ENCODE measurements at places on chromosomes 7 and 10. TPM values are rescaled to one million over a fixed set of nuclear protein-coding genes. Genes with fewer than 3 reads are reported as not detected.

Gene MACROH2A2
- 11.2 TPM for total RNA-seq

DNA sequence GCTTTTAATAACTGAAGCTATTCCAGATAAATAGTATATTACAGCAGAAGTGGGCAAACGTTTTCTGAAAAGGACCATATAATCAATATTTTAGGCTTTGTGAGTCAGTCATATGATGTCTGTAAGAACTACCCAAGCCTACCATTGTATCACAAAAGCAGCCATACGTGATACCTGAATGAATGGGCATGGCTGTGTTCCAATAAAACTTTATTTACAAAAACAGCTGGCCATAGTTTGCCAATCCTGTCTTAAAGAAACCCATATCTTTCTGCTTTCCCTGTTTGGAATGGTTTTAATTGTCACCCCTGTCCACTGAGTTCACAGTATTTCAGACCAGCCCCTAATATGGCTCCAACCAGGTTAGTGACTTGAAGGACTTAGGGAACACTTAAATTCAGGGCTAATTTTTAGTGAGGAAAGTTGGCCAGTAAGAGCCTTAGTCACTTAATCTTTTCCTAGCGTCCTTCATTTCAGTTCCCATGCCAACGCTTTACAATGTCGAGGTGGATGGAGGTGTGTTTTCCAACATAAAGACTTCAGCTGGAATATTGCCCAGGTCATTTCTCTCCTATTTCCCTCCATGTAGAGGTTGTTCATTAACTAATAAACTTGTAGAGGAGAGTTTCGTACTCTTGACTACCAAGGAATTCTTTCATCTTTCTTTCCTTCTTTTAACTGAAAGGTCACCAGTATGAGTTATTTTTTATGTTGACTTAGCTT lies 184.5 kb downstream of the TRIL start:
- no peak for DNase-seq

Gene ST8SIA6
- 0.47 TPM for total RNA-seq

DNA sequence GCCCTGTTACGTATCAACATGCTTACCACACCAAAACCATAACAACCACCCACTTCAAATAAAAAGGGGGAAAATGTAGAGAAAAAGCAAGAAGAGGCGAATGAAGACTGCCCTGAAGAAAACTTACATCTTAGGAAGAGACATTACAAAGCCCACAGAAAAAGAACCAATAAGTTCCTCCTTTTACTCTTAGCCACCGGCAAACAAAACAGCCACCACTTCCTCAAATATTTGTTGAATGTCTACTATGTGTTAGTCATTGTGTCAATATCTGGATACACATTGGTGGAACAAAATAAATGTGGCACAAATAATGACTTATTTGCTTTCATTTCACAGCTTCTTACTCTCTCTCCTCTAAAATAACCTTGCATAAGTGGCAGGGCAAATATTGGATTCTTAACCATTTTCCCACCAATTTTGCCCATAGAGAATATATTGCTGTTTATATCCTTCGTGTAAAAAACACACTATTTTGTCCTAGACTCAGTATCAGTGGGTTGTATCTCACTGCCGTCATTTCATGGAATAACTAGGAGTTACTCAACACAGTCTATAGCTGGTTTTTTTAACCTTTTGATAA lies 106.8 kb downstream of the ANK3 start:
- DNase-seq: peak; percentile 73

Gene OR2F2
- total RNA-seq: not detected

DNA sequence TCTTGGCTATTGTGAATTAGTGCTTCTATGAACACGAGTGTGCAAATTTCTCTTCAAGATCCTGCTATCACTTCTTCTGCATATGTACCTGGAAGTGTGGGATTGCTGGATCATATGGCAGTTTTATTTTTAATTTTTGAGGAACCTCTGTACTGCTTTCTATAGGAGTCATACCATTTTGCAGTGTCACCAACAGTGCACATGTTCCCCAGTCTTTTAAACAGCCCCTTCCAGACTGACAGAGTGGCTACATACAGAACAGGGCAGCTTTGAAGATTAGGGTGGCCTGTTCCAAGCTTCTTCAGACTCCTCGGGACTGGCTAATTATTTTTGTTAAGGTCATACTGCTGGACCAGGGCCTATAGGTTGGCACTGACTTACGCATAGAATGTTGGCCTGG lies 82.9 kb downstream of the AUTS2 start:
- no peak for DNase-seq

DNA sequence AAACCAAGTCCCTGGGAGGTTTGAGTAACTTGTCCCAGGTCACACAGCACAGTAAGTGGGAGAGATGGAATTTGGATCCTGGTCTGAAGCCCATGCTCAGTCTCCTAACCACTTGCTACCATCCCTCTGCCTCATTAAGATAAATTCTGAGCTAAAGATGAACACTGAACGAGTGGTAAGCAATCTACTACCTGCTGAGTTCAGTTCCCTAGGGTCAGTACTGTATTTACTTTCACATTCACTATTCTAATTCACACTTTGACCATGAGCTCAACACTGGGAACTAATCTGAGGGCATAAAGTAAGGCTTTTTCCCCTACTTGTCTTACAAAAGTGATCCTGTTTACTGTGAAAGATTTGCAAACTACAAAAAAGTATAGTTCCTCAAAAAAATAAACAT lies 2.4 kb downstream of the UROS start:
- DNase-seq: no peak

Gene DRGX
- not detected for total RNA-seq

Gene SAMD9
- total RNA-seq: 17.6 TPM

DNA sequence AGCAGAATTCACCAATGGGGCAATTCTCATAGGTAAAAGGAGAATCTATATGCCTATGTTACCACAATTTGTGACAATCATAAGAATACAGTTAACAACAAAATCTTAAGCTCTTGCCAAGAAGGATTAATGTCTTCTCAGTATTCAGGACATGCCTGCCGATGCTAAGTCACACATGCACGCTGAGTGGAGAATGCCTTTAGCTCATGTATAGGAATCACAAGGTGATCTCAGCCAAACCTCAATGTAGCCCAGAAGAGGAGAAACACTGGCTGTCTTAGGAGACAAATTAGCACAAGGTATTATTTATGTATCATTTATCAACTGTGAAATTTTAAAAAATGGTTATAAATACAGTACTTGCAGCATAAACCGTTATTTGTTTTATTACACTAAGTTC lies 2.7 kb downstream of the HTR7 start:
- no peak for DNase-seq

- DNase-seq: no peak
Measured at GRCh38 chr7:102931757-102932156, 19.0 kb downstream of the LRRC17 start.

DNA sequence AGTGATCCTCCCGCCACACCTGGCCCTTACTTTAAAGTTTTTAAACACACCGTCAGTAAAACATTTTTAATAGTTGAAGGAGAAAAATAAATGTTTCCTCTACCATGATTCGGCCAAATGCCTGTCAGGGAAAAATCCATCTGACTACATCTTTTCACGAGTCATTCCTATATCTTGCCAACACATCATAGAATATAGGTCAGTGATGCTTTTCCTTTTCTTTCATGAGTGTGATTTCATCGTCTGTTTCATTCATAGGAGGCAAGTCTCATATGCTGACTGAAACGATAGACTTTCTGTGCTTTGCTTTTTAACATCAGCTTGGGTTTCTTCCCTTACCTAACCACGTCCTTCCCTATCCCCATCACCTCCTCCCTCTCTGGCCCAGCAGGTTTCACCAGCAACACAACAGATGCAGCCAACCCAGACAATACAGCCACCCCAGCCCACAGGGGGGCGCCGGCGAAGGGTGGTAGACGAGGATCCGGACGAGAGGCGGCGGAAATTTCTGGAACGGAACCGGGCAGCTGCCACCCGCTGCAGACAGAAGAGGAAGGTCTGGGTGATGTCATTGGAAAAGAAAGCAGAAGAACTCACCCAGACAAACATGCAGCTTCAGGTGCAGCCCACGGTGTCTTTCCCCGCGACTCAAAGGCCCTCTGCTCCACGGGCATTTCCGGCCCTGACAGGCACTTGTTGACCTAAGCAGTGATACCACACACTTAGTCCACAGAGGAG lies 149.2 kb downstream of the TRIL start:
- DNase-seq: no peak

DNA sequence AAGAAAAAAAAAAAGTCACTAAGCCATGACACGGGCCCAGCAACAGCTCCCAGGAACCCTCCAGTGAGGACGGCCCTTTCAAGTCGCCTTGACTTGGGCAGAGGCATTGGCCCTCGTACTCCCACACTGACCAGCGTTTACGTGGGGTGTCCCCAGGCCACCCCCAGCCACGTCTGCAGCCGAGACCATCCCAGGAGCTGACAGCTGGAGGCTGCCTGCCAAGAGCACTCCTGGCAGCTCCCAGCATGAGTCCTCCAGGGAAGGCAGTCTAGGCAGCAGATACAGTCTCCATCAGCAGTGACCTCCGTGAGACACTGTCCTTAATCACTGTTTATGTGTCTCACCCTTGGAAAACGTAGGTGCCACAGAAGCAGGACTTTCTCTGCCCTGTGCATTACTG lies 86.5 kb downstream of the PROSER2 start:
- no peak for DNase-seq

Gene FZD1
- 13.3 TPM for total RNA-seq

Gene MMD2
- total RNA-seq: not detected

DNA sequence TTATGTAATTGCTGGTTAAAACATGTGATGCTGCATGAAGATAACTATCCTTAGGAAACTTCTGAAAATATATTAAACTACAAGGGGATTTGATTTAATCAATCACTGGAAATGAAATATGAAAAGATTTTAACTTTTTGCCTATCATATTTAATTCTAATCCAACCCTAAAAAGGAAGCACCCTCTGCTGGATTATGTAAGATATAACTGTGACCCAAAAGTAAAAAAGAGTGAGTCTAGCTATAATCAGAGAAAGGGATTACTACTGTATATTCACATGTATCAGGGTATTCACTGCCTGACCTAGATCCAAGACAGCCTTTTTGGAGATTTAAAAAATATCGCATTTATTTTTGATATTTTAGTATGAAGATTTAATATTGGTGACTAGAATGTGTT lies 295.5 kb downstream of the MDFIC start:
- peak; percentile 38 for DNase-seq

GRCh38 chr7:115013886-115014285 lies 92.0 kb downstream of the MDFIC start:
- no peak for DNase-seq

GRCh38 chr7:22060197-22060596 lies 114.5 kb upstream of the CDCA7L start:
- DNase-seq: no peak

GRCh38 chr7:132249256-132249971 lies 326.9 kb downstream of the PLXNA4 start:
- DNase-seq: no peak

Gene ELMO1
- total RNA-seq: 0.13 TPM

Gene FAM131B
- total RNA-seq: 1.5 TPM

DNA sequence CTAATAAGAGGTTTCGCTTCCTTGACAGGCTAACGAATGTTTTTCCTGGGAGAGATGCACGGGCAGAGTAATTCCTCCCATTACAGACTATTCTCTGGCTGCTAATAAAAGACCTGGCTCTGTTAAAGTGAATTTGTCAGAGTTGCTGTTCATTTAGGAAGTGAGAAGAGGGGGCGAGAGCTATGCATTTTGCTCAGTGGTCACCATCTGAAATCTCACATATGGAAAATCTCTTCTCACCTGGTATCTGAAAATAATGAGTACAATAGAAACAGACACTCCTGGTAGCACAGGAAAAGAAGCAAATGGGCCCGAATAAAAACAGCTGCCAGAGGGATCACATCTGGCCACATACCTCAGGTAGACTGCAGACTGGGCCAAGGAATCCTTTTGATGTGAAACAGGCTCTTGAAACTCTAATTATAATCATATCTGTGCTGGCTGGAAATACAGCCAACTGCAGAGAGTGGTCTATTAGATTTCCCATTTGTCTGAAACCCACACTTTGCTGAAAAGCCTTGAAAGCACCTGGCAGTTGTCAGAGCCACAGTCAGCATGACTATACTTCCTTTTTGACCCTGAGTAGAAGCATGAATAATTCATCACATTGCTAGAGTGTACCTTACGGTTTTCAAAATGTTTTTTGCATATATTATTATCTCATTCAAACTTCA lies 33.6 kb downstream of the AOAH start:
- no peak for DNase-seq

DNA sequence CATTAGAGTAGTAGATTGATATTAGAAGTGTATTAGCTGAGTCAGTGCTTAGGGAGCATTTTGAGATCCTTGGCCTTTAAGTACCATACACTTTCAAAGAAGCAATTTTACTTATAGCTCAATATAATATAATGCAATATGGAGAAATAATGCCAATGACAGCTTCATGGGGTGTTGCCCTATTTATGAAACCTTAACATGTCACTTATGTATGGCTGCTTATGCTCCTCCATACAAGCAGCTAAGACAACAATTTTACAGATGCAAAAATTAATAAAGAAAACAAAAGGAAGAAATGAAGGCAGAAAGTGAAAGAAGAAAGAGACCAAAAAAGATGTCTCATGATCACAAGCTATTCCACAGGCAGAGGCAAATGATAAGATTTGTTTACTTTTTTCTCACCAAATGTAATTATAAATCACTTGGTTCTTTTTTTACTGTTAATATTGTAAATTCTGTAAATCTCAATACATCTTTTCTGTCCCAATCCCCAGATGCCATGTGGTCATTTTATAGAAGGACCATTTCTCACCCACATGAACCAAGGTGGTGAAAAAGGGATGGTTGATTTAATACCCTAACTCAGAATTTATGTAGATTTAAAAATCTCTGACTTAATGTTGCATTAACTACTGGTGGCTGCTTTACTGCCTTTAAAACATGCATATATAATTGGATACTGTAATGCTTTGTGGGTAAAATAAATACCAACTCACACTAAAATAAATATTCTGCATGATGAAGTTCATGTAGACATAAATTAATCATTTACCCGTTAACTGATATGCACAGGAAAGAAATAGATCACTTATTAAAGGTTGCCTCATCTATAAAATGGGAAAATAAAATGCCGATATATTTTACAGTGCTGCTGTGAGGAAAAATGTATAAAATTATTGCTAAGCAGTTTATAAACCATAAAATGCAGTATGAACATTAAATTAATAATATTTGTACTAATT lies 33.5 kb upstream of the RHOBTB1 start:
- no peak for DNase-seq

Gene SLC13A4
- not detected for total RNA-seq

DNA sequence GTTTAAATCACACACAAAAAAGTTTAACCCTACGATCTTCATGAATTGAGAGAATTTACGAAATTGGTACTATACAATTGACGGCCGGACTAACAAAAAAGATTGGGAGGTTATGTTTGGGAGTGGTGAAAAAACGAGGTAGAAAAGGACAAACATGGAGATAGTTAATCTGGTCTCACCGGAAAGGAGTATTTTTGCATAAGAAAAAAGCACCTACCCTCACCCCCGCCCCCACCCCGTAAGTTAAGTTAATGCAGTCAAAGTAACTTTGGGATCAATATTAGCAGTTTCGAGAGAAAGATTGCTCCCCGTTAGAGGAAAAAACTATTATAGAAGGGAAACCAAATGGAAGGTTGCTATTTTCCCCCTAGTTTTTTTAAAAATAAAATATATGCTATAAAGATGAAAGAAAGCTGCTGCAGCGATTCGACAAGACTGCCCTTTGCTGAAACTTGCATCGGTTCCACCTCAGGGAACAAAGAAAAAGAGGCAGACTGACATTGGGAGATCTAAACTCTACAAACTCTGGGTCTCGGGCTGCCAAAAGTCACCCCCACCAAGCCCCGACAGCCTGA lies 3.5 kb downstream of the SP8 start:
- no peak for DNase-seq

Gene ACSL5
- 0.88 TPM for total RNA-seq

Gene UCN3
- not detected for total RNA-seq

Gene EMX2
- total RNA-seq: not detected

GRCh38 chr10:18607503-18608378 lies 43.6 kb downstream of the NSUN6 start:
- DNase-seq: peak; percentile 79

Gene MYH16
- total RNA-seq: not detected

Measured in myocyte (in vitro differentiated cells).